ENCODE measurements at places on chromosomes 13 and 19.

GRCh38 chr19:1101337-1101698 is 2.5 kb upstream of the GPX4 start:
- DNase-seq, result no peak

DNA sequence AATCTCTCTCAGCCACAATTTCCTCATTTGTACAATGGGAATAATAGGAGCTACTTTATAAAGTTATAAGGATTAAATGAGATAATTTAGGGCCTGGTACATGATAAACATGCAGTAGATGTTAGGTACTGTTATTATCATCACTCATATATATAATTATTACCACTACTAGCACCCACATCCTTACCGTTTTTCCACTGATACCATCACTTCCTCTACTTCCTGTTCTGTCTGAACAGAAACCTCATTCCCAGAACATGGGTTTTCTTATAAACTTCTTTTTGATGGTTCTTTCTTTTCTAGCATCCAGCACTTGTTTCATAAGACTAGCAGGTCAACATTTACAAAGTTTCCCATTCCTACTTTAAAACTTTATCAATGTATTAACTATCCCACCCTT is 6.3 kb downstream of the CDADC1 start:
- DNase-seq, result no peak

DNA sequence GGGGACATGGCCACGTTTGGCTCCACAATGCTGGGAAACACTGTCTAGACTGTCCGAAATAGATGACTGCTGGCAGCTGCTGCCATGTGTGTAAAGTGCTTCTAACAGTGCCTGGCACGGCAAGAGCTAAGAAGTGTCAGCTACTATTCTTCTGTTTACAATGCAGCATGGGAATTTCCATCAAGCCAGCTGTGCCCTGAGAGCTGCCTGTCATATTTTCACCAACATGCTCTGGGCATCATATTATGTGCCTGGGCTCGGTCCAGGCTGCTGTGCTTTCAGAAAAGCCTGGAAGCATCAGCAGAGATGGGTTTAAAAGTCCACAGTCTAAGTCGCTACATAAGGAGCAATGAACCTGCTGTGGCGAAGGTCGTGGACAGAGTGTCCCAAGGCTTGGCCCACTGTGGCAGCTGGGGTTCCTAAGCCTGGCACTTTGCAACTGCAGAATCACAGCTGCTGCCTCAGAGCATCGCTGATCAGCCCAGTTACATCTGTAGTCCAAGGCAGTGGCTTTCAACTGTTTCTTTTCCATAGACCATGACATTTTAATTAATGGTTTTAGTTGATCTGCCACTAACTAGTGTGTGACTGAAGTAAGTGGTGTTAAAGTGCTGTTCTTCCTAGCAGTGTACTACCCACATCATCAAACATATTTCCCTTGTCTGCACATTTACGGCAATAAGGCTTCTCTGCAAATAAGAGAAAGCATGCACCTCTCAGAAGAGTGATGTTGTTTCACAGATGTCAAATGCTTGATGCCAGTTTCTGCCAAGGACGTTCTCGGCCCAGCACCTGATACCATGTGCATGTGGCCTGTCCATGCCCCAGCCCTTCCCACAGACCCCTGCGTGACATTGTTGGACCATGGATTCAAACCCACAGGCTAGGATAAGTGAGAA is 95.7 kb upstream of the C1QTNF9B start:
- DNase-seq, result no peak

- no peak for DNase-seq
Observed at GRCh38 chr13:71801781-71802180, 65.2 kb downstream of the DACH1 start.

DNA sequence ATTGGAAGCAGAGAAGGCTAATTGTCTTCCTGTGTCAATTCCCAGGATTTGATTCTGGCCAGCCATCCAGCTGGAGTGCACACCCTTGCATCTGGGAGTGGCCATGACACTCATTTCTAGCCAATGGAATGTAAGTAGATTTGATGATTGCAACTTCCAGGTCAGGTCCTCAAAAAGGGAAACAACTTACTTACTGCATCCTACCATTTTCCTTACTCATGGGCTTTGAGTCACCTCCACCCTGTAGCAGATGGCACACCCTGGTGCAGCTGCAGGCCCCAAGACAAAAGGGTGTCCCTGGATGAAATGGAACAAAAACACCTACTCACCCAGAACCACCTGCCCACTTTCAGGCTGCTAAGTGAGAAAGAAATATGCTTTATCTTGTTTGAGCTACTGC is 27.3 kb upstream of the MPHOSPH8 start:
- no peak for DNase-seq

GRCh38 chr19:57052081-57052480 is 67.7 kb upstream of the USP29 start:
- DNase-seq, result no peak

DNA sequence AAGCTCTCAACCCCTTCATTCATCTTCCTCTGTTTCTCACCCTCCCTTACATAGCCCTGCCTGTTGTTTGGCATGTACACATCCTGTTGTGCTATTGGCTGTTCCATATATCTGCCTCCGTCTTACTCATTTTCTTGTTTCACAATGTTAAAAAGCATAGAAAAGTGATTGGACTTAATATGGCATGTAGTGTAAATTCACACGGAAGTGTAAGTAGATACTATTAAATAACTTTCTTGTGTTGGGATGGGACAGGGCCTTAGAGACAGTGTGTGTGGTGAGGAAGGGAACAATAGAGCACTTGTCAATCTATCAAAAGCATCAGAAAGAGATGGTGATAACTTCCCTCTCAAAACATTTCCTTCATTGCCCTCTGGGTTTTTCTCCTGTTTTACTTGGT is 12.3 kb downstream of the LMO7 start:
- DNase-seq, result no peak

GRCh38 chr19:3336680-3337523 is 29.5 kb upstream of the NFIC start:
- no peak for DNase-seq

DNA sequence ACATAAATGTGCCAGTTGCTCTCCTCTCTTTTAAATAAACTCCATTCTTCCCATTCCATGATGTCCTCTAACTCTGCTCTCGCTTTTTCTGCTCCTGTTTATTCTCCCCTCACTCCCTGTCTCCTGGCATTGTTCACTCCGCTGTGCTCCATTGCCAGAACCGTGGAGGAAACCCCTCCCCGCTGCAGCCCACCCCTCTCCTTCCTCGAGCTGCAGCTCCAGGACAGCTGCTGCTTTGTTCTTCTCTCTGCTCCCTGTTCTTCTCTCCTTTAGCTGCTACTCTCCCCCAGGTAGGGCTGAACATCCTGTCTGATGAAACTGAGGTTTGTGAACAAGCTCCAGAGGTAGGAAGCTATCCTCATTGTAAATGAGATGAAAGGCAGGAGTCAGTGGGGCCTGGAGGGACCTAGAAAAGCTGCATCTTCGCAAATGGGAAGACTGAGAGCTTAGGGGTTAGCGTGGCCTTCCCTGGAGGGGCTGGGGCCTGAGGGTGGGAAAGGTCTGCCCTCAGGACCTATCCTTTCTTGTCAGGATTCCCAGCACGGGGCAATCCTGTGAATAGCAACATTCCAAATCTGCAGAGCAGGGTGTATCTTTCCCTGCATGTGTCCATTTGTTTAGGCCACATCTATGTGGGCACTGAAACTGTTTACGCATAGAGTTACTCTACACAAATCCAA is 243.7 kb downstream of the DNAJC15 start:
- no peak for DNase-seq

DNA sequence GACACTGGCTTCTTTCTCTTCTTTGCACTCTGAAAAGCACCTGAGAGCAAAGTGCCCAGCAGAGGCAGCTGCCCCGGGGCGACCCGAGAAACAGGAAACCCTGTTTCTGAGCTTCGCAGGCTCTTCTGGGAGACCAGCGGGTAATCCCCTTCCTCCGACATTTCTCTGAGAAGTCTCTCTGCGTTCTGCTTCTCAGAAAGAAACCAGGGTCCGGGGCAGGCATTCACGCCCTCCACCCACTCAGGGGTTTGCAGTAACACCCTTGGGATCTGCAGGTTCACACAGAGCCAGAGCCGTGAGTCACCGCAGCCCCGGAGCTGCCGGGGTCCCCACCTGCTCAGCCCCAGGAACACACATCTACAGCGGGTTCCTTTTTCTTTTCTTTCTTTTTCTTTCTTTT is 86.0 kb downstream of the GADD45B start:
- no peak for DNase-seq

DNA sequence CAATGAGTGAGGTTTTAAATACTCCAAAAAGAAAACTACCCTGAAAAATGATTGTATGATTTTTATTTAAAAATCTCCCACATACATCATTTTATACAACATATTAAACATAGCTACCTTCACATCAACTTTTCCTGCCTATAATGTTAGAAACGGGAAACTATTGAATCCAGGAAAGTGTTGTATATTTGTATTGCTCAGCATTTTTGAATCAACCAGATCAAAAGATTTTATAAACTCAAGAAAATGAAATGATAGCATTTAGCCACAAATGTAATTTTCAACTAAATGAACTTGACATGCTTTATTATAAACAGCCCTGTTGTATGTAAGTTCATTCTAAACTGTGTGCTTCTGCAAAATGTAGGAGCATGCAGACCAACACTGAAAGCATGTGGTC is 124.6 kb upstream of the SLC10A2 start:
- no peak for DNase-seq

DNA sequence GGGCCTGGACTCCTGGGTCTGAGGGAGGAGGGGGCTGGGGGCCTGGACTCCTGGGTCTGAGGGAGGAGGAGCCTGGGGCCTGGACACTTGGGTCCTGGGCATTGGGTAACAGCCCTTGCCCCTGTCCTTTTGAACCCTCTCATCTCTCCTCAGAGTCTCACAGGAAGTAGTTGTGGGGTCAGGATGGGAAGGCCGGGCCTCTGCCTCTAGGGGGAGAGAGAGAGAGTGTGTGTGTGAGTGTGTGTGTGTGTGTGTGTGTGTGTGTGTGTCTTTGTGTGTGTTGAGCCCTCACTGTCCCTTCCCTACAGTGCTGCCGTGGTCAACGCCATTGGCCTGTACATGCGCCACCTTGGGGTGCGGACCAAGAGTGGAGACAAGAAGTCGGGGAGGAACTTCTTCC is 10.9 kb downstream of the ARHGEF1 start:
- DNase-seq, result no peak

DNA sequence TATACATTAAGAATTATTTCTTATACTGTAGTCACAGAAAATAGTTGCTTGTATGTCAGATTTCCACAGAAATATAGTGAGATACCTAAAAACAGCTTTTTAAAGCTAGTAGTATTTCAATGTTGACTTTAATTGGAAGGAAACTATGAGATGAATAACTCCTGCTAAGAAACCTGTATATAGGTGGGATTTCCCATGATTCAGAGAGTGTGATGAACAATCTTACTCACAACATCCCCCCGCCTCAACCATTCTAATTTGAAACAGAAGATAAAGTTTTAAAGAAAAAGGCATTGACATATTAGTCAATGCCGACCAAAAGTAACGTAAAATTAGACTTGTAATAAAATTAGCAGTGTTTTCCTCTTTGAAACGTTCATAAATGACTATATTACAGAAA is 1.4 kb upstream of the MIR17HG start:
- DNase-seq, result no peak

Data from fibroblast of skin of abdomen (primary cell).